ENCODE measurements at places on chromosomes 7 and 10.

DNA sequence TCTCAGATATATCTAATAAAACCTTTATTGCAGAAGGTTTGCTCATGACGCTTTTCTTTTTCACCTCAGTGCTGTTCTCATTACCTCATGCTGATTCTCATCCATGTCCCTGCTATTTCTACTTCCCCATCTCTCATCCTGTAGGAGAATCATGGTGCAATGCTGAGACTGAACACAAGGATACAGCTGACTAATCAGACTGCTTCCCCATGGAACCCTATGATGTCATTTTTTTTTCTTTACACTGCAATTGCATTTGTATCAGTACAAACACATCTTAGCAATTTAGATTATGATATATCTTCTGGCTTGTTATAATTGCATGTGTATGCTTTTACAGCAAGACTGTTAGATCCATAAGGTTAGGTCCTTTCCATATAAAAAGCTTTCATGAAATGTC, 93.7 kb downstream of the SEMA3A start:
- DNase-seq: no peak

GRCh38 chr7:40003597-40003996, 53.5 kb downstream of the CDK13 start:
- DNase-seq: no peak

DNA sequence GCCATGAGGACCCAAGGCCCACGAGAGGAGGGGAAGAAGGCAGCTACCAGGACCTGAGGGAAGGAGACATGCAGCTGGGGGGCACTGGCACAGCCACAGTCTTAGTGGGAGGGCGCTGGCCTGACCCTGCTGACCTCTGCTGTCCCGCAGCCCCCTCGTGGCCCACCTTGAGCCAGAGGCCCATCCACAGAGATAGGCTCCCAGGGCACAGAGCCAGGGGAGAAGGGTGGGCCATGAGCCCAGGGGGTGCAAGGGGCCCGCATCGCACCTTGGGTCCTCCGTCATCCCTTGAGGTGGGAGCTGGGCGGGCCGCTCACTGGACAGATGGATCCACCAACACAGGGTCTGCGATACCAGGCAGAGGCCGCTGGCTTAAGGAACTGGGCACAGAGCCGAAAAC, 387.7 kb upstream of the PFKP start:
- no peak for DNase-seq

GRCh38 chr7:94360926-94361325, 33.8 kb upstream of the COL1A2 start:
- no peak for DNase-seq

DNA sequence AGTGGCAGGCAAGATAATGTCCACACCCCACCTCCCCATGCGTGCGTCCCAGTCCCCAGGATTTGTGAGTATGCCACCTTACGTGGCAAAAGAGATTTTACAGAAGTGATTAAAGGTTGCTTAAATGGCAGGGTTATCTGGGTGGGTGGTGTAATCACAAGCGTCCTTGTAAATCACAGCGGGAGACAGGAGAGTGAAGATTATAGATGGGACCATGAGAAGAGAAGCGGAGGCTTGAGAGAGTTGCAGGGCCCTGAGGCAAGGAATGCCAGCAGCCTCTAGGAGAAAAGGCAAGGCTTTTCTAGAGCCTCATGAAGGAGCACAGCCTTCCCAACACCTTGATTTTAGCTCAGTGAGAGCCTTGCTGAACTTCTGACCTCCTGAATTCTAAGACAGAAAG, 10.2 kb downstream of the ZRANB1 start:
- no peak for DNase-seq

DNA sequence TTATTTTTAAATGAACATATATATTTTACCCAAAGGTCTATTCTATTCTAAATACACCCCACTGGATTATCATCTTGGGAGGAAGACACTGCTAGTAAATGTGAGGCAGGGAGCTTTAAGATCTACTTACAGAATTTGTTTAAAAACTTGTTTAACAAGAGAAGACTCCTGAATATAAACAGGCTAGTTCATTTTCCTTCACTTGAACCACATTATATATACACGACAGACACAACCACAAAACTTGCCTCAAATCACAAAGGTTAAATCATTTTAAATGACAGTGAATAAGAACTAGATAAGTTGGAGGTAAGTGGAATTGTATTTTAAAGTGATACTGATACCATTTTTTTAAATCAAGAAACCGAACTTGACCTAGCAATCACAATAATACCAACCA, 109.2 kb downstream of the ATE1 start:
- no peak for DNase-seq
